ENCODE measurements at places on chromosomes 16 and 17.

DNA sequence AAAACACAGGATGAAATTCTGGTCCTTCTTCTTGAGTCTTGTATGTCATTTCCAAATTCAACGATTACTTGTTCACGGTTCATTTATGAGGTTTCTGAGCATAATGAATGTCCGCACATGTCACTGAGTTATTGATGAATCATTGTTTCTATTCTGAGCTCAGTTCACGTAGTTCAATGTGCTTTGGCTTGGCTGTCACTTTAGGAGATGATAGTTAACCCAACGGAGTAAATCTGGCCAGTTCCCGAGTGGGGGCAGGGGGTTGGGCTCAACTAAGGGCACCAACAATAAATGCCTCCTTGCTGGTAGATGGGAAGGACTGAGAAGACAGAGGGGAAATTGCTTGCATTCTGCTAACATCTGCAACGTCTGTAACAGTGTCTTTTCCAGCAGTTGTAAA lies 239.4 kb upstream of the HSBP1 start:
- no peak for DNase-seq

GRCh38 chr16:65489531-65490023 lies 367.7 kb upstream of the CDH11 start:
- no peak for DNase-seq

DNA sequence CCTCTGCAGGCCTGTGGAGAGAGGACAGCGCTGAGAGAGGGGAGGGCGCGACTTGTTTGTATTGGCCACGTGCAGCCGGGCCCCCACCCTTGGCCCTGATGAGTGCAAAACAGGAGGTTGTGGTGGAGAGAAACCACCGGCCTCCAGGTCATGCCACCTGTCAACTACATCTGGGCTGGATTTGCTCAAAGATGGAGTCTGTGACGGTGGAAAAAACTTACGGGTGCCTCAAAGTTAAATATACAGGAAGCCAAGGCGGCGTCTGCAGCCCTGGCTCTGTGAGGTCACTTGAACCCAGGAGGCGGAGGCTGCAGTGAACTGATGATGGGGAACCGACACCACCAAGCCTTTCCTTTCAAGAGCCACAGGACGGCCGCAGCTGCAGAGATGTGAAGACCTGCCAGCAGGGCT lies 15.7 kb downstream of the C16orf74 start:
- DNase-seq, result no peak

DNA sequence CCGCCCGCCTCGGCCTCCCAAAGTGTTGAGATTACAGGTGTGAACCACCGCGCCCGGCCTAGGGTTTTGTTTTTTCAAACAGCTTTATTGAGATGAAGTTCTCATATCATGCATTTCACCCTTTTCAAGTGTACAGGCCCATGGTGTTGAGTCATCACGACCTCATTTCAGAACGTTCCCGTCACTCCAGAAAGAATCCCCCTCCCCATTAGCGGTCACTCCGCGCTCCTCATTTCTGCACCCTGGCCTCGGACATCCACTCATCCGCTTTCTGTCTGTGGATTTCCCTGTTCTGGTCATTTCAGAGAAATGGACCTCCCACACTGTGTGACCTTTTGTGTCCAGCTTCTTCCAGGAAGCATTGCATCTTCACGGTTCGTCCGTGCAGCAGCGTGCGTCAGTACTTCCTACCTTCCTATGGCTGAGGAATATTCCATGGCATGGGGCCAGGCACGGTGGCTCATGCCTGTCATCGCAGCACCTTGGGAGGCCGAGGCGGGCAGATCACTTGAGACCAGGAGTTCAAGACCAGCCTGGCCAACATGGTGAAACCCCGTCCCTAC lies 135.2 kb upstream of the GSE1 start:
- DNase-seq, result no peak

DNA sequence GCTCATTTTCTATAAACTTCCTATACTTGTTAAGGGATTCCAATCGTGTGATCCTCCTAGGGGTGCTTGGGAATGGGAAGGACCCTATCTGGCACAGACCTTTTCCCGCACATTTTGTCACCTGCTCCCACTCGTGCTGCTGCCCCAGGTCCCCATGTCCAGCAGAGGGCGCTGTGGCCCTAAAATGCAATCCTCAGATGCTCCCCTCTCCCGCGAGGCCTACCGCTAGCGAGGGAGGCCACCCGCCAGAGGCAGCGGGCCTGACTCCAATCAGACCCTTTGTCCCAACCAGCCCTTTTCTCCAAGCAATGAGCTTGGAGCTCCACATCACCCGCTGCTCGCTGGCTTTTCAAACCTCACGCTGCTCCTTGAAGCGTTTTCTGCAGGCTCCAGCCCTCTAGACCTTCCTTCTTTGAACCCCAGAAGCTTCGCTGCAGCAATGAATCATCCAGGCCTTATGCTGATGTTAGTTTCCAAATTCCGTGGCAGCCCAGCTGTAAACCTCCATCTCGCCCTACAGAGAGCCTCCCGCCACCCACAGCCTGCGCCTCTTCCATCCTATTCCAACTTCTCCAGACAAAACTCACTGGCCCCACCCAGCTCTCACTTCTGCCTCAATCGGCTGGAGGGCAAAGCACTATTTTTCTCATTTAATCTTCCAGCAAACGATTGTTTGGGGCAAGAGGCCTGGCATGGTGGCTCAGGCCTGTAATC lies 23.6 kb upstream of the FZD2 start:
- peak; percentile 85 for DNase-seq

DNA sequence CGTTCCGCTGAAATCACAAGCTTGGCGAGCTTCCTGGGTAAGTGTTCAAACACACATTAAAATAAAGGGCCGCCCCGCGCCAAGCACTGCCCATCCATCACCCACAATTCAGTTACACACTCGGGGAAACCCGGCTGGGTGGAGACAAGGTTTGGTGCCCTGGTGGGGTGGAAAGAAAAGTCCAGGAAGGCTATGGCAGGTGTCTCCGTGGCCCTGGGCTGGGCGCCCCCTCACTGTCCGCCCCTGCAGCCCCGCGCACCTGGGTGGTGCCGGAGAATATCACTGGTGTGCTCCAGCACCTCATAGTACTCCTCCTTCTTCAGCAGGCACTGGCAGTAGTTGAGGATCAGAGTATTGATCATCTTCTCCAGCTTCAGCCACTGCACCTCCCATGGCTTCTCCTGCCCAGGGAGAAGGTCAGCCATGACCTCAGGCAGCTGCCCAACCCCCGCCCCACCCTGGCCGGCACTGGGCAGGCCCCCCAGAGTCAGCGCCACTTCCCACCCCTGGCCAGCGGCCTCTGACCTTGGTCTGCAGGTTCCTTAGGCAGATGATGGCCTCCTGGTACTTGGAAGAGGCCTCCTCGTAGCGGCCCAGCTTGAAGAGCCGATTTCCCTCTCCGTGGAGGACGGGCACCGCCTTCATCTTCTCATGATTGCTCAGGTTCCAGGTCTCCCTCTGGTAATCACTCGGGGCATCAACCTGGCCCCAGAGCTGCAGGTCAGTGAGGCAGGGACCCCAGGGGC lies 8.4 kb downstream of the AIPL1 start:
- no peak for DNase-seq

DNA sequence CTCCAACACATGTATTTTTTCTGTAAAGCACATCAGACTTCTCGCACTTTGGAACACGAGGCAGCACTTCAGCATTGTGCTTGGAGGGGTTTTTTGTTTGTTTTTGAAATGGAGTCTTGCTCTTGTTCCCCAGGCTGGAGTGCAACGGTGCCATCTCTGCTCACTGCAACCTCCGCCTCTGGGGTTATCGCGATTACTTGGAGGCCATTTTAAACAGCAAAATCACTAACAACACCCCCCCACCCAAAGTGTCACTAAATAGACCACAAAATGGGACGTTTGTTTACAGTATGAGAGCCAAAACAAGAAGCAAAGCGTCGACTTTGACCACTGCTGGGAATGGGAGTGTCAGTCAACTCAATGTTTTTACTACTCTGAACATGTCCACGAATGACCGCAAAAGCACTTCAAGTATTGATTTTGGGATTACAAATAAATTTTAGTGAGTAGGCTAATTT lies 9.0 kb upstream of the C16orf87 start:
- DNase-seq, result no peak

- DNase-seq, result peak; percentile 3
Observed at GRCh38 chr17:72022328-72023275, 98.2 kb upstream of the SOX9 start.

DNA sequence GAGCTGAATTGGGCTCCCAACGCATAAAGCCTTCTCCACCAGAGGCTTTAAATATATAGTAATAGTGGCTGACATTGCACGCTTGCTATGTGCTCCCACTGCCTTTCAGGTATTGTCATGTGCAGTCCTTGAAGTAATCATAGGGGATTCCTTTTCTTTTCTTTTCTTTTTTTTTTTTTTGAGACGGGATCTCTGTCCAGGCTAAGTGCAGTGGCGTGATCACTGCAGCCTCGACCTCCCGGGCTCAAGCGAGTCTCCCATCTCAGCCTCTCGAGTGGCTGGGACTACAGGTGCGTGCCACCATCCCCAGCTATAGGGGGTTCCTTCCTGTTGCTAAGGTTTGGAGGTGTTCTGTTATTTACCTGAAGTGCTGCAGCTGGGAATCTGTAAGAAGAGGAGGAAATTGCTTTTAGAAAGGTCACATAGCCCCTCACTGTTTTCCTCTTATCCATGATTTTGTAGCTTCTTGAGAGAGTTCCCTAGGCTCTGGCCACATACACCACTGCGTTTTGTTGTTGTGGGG lies 845 bp downstream of the RPL27 start:
- no peak for DNase-seq

GRCh38 chr17:31811101-31811500 lies 47.9 kb downstream of the COPRS start:
- no peak for DNase-seq

DNA sequence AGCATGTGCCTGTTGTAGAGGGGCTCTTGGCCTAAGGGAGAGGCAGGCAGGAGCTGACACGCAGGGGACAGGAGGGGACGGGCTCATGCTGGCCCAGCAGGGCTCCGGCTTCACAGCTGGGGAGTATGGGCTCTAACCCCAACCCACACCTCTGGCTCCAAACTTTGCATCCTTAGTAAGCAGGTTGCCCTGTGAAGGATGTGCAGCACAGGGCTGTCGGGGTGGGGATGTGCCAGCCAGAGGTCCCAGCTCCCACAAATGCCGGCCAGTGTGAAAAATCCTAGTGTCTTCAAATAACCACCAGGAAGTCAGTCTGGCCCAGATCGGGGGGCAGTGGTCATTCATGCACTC lies 14.0 kb upstream of the FAM83G start:
- no peak for DNase-seq

DNA sequence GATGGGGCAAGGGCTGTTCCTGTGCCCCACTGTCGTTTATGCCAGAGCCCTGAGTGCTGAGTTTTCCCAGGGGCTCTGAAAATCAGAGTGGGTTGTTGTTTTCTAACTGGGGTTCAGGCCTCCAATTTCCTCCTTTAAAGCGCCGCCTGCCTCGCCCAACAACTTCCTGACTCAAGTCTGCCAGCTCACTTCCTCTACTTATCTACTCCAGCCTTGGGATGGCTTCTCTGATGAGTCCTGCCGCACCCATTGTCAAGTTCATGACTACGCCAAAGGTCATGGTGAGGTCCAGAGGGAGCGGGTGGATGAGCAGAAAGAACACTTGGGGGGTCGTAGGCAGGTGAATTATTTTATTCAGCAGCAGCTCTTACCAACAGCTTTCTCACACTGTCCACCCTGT lies 104.7 kb downstream of the UTP18 start:
- DNase-seq, result no peak

GRCh38 chr16:1772908-1773702 lies at the start of gene MRPS34:
Gene MRPS34 (minus strand): TSS chr16:1773134. CDS start chr16:1773119, 15 bp downstream.
- peak; percentile 87 for DNase-seq

DNA sequence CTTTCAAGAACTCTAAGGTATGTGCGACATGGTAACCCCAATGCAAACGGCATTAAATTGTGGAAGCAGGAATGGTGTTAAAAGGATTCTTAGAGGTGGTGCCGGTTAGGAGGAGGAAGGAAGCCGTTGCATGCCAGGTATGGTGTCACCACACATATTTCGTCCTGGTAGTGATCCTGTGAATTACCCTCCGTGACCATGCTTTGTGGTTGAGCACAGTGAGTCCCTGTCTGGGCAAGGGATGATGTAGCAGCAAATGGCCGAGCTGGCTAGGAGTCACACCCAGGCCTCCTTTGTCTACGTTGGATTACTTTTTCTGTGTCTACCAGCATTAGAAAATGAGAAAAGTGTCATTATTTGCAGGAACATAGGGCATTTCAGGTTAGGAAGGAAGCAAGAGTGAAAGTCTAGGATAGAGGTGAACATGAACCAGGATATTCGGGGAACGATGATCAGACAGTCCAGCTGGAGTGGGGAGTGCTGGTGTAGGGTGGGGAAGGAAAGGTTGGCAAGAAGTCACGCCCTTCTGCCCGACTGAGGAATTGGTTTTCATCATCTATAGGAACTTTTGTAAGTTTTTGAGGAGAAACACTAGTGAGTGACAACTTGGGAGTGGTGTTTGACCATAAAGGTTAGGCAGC lies 123.5 kb downstream of the PRKCA start:
- DNase-seq, result no peak

DNA sequence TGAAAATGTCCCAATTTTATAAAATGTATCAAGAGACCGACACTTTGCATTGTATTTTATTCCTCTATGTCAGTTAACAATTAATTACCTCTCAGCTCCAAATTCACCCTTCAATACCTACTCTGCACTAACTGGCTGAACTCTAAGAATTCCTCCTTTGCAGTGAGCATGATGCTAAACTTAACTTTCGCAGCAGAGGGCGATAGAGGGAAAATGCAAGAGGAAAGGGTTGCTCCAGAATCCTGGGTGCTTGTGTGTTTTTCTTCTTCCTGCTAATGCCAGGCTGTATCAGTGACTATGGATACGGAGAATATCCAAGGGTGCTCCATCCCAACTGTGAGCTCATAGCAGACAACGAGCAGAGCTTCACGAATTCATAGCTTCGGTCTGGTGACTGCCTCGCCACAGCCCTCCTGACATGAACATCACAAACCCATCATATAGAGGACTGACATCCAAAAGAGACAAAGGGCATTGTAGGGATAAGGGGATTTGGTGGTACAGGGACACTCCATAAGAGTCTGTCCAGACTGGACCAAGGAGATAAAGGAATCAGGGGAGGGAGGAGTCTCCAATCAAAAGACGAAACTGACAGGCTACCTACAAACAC lies 172.9 kb downstream of the STX8 start:
- DNase-seq, result no peak

DNA sequence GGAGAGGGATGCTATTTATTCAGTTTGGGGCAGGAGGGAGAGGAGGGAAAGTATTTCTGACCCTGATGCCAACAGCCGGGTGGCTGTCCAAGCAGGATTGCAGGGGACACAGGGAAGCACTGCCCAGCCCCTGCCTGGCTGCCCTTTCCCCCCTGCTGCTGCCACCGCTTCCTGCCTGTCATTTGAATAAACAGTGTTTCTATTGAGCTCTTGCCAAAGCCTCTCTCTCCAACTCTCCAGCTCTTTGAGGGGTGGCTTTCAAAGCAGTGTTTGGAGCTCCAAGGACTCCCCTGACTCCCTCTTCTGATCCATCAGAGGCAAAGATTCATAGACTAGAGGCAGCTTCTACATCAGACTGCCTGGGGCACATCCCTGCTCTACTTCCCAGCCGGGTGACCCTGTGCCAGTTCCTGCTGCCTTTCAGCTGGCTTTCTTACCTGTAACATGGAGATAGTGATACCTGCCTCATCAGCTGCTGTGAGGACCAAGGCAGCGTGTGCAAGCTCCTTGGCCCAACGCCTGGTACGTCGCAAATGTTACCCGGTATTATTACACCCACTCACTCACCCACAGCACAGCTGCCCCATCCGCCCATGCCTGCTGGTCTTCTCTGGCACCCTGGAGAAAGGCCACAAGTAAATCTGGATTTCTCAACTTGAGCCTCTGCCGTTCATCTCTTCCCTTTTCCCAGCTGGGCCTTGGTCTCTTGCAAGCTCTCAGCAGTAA lies 9.5 kb downstream of the PROCA1 start:
- DNase-seq, result no peak

GRCh38 chr16:20740901-20741521 lies 607 bp downstream of the THUMPD1 start:
- DNase-seq, result peak; percentile 59

GRCh38 chr17:36857698-36858097 lies 79.6 kb upstream of the LHX1 start:
- DNase-seq, result no peak
